Tibial nerve (tissue), 4 donors: ENCODE measurements at places on chromosomes 12 and 14.

- no peak for DNase-seq
These were observed 938.0 kb downstream of the GALC start for GRCh38 chr14:87055007-87055406.

DNA sequence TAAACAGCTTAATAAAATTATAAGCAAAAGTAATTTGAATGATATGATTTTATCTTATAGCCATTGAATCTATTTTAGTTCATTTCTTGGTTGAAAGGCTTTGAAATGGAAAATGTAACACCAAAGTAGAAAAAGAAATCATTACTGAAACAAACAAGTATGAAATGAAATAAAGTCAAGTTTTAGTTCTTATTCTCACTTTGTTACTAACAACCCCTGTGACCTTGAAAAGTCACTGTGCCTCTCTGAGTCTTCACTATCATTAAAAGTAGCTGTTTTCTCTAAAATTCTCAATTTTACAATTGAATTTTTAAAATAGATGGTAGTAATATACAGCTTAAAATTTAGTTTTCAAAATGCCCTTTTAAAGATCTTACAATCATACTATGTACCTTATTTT is 32.4 kb upstream of the SLC17A8 start:
- no peak for DNase-seq

GRCh38 chr14:21267431-21267845 is 1.8 kb downstream of the HNRNPC start:
- no peak for DNase-seq

DNA sequence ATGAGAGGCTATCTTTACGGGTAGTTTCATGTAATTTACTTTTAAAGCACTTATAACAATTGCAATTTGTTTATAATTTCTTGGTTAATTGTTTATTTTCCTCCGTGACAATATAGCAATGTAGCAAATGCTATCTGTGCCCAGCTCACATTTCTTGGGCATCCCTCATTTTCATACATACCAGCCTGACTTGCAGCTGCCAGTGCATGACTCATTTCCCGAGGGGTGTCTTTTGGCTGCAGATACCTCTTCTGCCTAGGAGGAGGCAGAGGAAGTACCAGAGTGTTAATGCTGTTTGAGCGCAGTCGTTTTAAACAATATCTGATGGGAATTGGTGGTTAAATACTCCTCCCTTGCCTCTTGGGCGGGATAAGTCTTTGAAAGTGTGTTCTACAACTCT is 104.2 kb upstream of the ABCD2 start:
- no peak for DNase-seq

DNA sequence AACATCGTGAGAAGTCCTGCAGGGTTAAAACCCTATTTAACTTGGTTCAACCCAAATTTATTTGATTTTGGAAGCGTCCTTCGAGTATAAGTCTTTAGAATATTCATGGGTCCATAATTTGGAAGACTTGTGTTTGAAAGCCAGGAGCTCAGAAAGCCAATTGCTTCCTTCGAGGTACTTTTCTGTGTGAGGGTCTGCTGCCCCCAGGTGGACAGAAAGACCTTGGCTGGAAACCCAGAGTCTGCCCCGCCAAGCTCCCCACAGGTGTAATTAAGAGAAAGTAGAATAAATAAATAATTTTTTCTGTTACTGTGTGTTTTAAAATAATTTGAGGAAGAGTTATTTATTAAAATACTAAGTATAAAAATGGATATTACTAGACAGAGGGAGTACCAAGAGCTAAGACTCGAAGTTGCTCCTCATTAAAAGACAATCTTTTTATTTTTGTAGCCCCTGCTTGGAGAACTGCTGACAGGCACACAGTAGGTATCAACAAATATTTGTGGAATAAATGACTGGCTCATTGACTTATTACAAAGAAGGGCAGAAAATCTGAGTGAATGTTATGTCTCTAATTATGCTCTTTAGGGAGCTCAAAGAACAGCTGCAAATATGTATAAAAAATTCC is 105.8 kb downstream of the PAH start:
- DNase-seq: peak; percentile 47

GRCh38 chr12:93976024-93976423 is 172.4 kb upstream of the PLXNC1 start:
- DNase-seq: no peak

- DNase-seq: no peak
These were observed 18.7 kb downstream of the RASAL1 start for GRCh38 chr12:113116875-113117274.

GRCh38 chr12:83067981-83068380 is 381.3 kb downstream of the TMTC2 start:
- DNase-seq: no peak

DNA sequence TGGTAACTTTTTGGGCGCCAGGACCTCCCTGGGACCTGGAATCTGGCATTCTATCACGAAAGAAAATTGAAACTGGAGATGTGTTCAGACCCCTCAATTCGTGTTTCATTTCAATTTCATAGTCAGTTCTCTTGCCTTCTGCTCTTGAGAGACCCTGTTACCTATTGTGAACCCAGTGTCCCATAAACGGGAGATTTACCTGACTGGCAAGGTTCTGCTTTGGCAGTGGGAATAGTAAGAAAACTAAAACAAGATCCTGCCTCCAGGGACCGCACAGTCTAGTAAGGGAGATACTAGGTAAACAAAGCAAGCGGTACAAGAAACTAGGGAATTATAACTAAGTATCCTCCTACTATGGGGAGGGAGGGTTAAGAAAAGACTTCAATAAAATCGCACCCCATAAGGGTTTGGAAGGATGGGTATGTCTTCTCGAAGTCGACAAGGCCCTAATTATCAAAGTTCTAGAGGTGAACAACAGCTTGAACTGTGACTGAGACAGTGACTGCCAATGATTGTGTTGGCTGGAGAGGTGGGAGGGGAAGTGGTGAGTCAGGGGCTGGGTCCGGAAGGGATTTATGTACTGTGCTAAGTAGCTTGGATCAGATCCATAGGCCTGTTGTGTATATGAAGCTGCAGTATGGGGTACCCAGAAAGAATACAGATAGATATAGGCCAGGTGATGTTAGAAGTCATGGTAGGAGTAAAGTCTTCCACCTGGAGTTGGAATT is 754 bp downstream of the ACSS3 start:
- no peak for DNase-seq

- no peak for DNase-seq
These were observed 2.7 kb downstream of the CMTM5 start for GRCh38 chr14:23379366-23380196.

DNA sequence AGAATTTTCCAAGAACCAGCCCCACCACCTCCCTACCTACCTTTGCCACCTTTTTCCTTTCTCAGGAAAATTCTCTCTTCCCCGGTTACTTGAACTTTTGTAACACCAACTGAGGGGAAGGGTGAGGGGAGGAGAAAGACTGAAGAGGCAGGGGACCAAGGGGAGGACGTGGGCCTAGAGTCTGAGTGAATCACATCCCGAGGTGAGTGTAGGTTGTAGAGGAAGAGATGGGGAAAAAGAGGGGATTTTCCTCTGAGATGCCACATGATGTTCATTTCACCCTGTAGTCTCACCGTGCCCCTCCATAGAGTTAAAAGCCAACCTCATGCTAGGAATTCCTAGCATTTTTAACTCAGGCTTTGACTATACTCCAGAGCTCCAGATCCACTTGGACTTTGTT is 311.8 kb downstream of the RPAP3 start:
- no peak for DNase-seq

- no peak for DNase-seq
These were observed 13.0 kb downstream of the SLC22A17 start for GRCh38 chr14:23339506-23340268.
